ENCODE measurements at places on chromosomes 12 and 14. TPM values are rescaled to one million over a fixed set of nuclear protein-coding genes. Genes with fewer than 3 reads are reported as not detected.

HAL gene
- 1.7 TPM for total RNA-seq

TAS2R20 gene
- total RNA-seq: 1.3 TPM

CNTN1 gene
- not detected for total RNA-seq

RPS6KL1 gene
- total RNA-seq: 2.5 TPM

IFNG-AS1 gene
- 14.5 TPM for total RNA-seq

NRXN3 gene
- total RNA-seq: not detected

DNA sequence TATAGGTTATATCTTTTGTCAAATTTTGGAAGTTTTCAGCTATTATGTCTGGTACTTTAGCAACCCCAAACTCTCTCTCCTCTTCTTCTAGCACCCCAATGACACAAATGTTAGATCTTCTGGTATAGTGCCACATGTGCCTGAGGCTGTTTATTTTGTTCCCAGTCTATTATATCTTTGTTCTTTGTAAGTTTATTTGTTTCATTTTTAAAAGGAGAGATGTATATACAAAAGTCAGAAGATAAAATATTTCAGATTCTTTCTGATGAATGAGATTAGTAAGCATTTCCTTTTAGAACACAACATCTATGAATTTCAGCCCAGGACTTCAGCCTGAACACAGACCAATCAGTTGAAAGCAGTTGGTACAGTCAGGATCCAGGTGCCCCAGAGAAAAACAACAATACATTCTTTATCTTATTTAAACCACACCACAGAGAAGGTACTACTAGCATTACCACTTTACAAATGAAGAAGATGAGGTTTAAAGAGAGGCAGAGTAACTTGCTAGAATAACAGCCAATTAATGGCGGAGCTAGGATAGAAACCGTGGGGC is 114.1 kb upstream of the BTG1 start:
- no peak for DNase-seq

- peak; percentile 12 for DNase-seq
Observed at GRCh38 chr12:114684098-114684869, at the start of gene TBX3. TBX3 (minus strand) TSS chr12:114684175; CDS start chr12:114683200, 975 bp downstream.

DNA sequence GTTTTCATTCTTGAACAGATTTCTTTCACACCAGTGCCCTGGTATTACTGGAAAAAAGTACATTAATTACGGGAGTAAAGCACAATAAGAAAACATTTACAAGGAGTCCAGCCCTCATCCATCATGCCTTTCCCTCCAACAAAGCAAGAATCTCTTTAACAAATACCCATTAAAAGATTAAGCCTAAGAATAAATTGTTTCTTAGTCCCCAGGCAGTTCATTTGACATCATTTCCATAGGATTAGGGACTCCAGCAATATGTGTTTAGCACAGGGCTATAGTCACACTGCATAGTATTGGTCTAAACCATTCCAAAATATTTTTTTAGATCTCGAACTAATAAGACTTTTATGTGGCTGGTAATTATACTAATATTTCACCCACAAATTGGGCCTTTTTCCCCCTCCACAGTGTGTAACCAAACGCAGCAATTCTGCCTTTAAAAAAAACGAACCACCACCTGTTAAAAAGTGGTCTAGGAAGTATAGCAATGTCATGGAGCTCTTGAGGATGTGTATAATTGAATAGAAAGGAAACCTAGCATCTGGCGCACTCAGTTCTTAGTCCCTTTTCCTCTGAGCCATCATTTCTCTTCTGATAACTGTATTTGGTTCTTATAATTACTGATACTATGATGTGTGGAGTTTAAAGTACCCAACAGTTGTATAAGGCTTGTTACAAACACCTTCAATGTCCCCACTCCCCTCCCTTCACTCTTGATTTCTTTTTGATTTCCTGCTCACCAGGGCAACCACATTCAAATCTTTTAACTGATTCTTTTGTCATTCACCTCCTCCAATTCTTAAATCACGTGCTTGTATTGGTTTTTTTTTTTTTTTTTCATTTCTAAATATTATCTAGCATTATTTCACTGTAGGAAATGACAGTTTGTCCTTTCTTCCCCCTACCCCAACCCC is 138.7 kb downstream of the ETV6 start:
- no peak for DNase-seq

GRCh38 chr12:28800129-28800528 is 348.9 kb upstream of the FAR2 start:
- DNase-seq: no peak

- DNase-seq: no peak
Observed at GRCh38 chr12:109768901-109769670, 55.5 kb downstream of the FAM222A start.

GRCh38 chr14:48323665-48324064 is 648.3 kb upstream of the MDGA2 start:
- DNase-seq: no peak

- DNase-seq: peak; percentile 71
Observed at GRCh38 chr12:122203301-122204166, at the start of gene B3GNT4. B3GNT4 (plus strand) TSS chr12:122203709; CDS start chr12:122204619, 910 bp downstream.

GRCh38 chr12:97211416-97211930 is 251.1 kb upstream of the RMST start:
- no peak for DNase-seq

Data from CD4-positive, alpha-beta memory T cell (primary cell).